ENCODE measurements at places on chromosomes 3 and 15.

DNA sequence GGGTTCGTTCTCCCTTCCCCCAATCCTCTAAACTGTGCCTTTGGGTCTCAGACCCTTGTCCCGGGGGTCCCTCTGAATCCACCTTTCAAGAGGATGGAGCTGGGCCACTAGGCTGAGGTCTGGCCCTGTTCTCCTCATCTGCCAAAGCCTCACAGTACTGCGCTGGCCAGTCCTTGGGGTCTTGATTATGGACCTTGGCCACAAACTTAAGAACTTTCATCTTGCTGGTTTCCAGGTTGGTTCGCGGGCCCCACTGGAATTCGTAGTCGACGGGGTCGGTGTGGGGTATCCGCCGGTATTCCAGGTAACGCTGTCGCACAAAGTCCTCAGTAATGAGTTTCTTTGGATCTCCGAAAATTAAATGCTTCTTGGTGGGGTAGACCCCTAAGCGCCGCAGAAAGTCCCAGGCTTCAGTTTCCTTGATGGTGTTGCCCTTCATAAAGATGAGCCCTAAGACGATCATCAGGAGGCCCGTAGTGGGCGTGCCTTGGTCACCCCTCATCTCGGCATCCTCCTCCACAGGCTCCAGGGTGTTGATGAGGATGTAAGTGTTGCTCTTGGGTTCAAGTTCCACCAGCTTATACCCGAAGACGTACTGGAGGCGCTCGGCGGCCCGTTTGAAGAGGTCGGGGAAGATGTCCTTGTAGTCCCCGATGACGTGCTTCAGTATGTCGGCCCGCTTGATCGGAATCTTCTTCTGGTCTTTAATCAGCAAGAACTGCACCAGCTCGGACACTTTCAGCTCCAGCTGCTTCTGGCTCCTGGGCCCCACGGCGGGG lies 727 bp downstream of the NSMCE3 start:
- peak; percentile 26 for DNase-seq

DNA sequence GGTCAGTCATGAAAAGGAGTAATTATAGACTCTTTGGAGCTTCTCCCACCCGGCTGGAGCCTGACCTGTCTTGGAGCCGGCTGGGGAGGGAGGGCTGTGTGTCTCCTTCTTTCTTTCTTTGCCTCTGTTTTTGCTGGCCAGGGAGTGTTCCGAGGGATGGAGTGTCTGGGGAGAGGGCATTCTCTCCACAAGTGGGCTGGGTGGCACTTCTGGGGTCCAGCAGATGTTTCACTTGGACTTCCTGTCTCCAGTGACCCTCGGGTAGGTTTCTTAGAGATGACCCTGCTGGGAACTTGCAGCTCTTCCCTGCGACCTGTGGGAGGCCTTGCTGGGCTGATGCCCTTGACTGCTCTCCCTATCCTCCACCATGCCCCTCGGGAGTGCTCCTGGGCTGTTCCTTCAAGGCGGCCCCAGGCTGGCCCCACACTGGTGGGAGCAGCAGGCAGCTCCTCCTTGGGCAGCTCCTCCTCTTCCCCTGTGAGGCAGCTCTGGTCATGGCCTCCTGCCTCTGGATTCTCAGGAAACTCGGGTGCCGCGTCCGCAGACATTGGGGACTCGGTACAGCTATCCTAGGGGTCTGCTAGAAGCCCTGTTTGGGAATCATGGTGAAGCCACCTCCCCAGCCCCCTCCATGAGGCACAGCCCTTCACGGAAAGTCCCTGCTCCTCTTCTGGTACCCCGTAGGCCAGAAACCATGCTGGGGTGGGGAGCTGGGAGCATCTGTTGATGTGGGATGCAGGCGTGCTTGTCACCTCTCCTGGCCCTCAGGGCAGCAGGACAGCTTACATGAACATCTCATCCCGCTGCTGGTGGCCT lies 44.9 kb downstream of the APBA2 start:
- DNase-seq: no peak

GRCh38 chr3:77362936-77363335 lies 323.0 kb downstream of the ROBO2 start:
- DNase-seq: no peak

- DNase-seq: no peak
Measured at GRCh38 chr15:35583863-35584528, 38.0 kb upstream of the DPH6 start.

DNA sequence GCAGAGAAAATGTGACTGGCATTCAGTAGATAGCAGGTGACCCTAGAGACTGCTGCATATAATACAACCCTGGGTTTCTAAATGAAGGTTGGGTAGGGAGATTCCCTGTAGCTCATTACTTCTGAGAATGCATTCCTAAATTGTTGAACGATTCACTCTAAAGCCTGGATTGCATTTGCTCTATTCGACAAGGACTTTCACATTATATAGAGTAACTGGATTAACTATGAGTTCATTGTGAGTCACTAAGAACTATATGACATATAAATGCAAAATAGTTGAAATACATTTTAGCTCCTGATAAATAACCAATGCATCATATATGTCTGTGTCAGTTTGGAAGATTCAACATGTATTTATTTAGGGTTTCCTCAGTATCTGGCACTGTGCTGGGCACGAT lies 294.7 kb upstream of the CCDC54 start:
- DNase-seq: no peak

DNA sequence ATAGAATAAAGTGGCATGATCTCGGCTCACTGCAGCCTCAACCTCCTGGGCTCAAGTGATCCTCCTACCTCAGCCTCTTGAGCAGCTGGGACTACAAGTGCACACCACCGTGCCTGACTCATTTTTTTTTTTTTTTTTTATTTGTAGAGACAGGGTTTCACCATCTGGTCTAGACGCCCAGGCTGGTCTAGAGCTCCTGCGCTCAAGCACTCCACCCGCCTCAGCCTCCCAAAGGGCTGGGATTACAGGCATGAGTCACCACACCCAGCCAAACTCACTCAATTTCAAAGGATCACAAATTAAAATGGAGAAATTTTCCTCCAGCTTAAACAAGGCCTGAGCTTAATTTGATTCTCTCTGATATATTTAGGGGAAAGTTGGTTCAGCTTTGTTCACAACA lies 27.3 kb upstream of the NMB start:
- DNase-seq: no peak

- no peak for DNase-seq
Measured at GRCh38 chr3:183529717-183530116, 25.8 kb downstream of the KLHL6 start.

DNA sequence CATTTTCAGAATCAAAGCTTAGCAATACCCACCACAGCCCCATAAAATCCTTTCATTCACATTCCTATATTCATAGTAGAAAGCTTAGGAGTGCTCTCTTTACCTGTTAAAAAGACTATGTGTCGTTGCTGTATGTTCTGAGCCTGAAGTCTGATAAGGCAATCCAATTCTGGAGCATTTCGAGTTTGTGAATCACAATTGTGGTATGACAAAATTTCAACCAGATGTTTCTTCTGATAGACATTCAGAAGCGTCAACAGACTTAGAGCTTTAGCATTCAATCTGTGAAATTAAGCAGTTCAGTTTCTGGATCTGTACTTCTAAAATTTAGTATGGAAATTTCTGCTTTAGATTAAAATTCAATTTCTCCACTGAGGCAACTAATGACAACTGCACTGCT lies 58.3 kb downstream of the TASOR start:
- DNase-seq: no peak

DNA sequence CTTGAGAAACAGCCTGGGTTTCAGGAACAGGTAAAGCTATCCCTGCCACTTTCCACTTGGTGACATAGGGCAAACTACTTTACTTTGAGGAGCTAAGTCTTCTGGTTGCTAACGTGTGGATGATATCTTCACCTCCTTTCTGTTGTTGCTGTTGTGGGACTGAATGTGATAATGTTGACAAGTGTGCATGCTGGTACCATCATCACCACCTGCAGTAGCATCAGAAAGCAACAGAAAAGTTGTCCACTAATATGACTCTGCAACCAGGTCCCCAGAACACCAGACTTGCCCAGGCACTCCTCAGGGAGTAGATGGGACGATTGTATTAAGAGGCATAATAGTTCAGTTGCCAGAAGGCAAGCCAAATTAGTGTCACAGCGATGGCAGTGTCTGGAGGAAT lies 203.2 kb upstream of the MCTP2 start:
- DNase-seq: no peak

DNA sequence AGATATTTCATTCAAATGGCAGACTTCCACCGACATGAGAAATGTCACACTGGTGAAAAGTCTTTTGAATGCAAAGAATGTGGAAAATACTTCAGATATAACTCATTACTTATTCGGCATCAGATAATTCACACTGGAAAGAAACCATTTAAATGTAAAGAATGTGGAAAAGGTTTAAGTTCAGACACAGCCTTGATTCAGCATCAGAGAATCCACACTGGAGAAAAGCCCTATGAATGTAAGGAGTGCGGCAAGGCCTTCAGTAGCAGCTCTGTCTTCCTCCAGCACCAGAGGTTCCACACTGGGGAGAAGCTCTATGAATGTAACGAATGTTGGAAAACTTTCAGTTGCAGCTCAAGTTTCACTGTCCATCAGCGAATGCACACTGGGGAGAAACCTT lies 8.6 kb upstream of the ZNF621 start:
- DNase-seq: no peak
